ENCODE measurements at places on chromosomes 2 and 18.

GRCh38 chr2:141598982-141599381 is 531.8 kb downstream of the LRP1B start:
- no peak for DNase-seq

GRCh38 chr2:169776252-169776761 is 22.4 kb upstream of the SSB start:
- DNase-seq, result no peak

DNA sequence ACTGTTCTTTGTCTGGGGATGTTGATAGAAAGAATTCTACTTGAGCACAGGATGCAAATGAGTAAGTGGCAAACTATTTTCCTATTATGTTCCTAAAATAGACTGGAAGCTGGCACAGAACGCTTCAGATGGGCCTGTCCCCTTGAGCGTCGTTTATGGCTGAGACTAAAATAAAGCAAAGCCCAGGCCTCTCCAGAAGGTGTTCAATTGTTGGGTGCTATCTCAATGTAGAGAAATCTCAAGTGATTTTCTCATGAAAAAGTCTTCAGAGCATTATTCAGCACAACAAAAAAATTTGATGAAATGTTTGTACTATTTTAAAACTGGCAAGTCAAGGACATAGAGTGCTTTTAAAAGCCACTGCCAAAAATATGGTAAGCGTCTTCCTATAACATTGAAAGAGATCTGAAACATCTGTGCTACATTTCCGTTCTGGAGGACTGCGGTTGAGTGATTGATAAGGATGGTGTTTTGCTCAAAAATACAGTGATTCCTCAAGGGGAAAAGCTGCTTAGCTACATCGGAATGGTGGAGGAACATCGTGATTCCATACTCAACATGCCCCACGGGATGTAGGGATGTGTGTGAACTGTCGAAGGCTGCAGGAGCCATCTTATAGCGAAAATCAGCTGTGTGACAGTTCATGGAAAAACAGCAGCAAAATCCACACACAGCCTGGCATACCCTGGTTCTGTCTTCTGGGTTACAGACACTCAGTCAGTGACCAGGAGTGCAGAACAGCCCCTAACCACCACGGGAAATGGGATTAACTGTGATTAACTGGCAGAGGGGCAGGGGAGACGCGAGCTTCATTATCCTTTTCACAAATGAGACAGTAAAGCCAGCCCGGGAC is 10.4 kb upstream of the LRRFIP1 start:
- DNase-seq, result peak; percentile 12

DNA sequence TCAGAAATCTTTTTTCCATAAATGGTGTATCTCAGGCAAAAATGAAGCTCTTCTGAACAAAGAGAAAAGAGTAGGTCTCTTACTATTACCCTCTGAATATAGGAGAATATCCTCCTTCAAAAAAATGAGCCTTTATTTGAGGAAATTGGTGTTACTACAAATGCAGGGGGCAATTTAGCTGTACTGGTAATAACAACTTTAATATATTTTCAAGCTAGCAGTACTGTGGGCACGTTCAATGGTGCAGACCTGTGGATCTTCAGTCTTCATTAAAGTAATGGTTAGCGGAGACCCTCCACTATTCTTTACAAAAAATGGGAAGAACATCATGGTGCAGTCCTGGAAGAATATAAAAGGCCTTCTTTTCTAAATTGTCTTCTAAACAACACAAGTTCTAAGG is 661.3 kb downstream of the TMEM182 start:
- DNase-seq, result no peak

DNA sequence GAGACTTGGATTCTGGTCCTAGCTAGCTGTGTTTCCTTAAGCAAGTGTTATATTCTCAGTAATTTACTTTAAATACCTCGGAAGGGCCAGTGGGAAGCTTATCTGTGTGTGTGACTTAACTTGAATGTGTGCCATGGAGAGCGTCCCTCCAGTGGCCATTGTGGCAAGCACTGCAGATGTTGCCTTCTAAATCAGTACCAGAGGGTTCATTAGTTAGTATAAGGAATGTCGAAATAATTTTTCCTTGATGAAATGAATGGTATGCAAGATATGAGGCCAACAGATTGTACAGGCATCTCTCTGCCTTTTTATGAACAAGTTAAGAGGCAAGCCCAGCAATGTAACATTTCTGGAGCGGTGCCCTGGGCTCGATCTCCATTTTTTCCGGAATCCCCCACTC is 52.0 kb downstream of the FBXO36 start:
- no peak for DNase-seq

GRCh38 chr2:167293943-167294775 is 405.9 kb downstream of the XIRP2 start:
- peak; percentile 4 for DNase-seq

GRCh38 chr2:144230448-144231085 is 289.4 kb downstream of the ZEB2 start:
- DNase-seq, result peak; percentile 10

Data from mammary epithelial cell (primary cell).